ENCODE measurements at places on chromosomes 12 and 14. TPM values are rescaled to one million over a fixed set of nuclear protein-coding genes. Genes with fewer than 3 reads are reported as not detected.

- H3K27me3 ChIP-seq, result peaks cover 2% of the 10 kb centered on the region
- H3K4me3 ChIP-seq, result no peak overlapping the region
- no peaks in the 10 kb centered on the region for H3K4me1 ChIP-seq
- H3K27ac ChIP-seq, result no peak overlapping the region
- DNase-seq, result no peak
- H3K36me3 ChIP-seq, result no peaks in the 10 kb centered on the region
Observed at GRCh38 chr14:51356381-51356780, 116.3 kb downstream of the TMX1 start.

GRCh38 chr12:67364228-67364627, 95.1 kb downstream of the CAND1 start:
- H3K27ac ChIP-seq, result no peak overlapping the region
- no peak for DNase-seq
- H3K36me3 ChIP-seq, result no peaks in the 10 kb centered on the region
- H3K4me3 ChIP-seq, result no peak overlapping the region
- H3K4me1 ChIP-seq, result no peaks in the 10 kb centered on the region

- H3K27me3 ChIP-seq, result no peaks in the 10 kb centered on the region
- H3K27ac ChIP-seq, result no peak overlapping the region
- DNase-seq, result no peak
- H3K4me3 ChIP-seq, result no peak overlapping the region
- H3K4me1 ChIP-seq, result no peaks in the 10 kb centered on the region
Observed at GRCh38 chr14:34920339-34920738, 45.2 kb upstream of the BAZ1A start.

GRCh38 chr12:19799216-19799615, 359.9 kb downstream of the AEBP2 start:
- no peak overlapping the region for H3K27ac ChIP-seq
- H3K4me1 ChIP-seq, result no peaks in the 10 kb centered on the region
- no peak overlapping the region for H3K4me3 ChIP-seq

DNA sequence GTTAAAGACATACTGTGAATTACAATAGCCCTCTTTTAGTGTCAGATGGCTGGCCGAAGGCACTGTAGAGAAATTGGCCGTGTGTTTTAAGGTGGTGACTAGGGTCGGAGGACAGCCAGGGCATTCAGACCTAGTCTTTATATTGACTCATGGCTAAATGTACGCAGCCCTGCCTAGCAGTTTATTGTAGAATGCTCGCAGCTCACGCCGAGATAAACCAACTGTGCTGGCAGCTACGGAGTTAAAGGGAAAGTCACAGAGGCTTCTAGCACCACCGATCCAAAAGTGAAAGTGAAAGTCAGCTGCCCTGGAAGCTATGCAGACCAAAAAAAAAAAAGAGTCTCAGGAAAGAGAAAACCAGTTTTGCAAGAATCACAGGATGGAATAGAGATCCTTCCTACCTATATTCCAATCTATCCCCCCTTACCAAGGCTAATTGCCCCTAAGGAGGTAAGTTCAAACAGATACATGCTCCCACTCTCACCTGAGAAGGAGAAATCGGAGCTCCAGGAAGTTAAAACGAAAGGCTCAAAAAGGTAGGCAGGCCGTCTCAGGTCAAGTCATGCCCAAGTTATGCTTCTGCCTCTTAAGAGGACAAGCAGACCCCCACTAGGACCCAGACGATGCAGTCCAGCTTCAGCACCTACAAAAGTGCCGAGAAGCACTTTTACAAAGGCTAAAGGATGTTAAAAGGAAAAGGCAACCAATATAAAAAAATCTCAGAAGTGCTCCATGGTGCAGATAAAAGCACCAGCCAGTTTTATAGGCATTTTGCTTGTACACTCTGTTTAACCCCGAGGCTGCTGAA, 24.8 kb downstream of the KLRK1 start:
- H3K4me1 ChIP-seq, result peaks cover 7% of the 10 kb centered on the region
- no peak overlapping the region for H3K4me3 ChIP-seq
- peak; percentile 35 for DNase-seq
- H3K27ac ChIP-seq, result no peak overlapping the region
- H3K27me3 ChIP-seq, result no peaks in the 10 kb centered on the region
- H3K36me3 ChIP-seq, result peaks cover 4% of the 10 kb centered on the region

GRCh38 chr12:42143452-42144157, 1.1 kb downstream of the GXYLT1 start:
- peaks cover 44% of the 10 kb centered on the region for H3K4me1 ChIP-seq
- H3K27ac ChIP-seq, result peak overlapping the region; percentile 83
- H3K4me3 ChIP-seq, result peak overlapping the region; percentile 95
- no peaks in the 10 kb centered on the region for H3K27me3 ChIP-seq
- DNase-seq, result no peak

- no peaks in the 10 kb centered on the region for H3K4me1 ChIP-seq
- DNase-seq, result no peak
- no peaks in the 10 kb centered on the region for H3K36me3 ChIP-seq
- no peak overlapping the region for H3K4me3 ChIP-seq
Observed at GRCh38 chr12:7868391-7868790, 4.3 kb downstream of the SLC2A14 start.

DNA sequence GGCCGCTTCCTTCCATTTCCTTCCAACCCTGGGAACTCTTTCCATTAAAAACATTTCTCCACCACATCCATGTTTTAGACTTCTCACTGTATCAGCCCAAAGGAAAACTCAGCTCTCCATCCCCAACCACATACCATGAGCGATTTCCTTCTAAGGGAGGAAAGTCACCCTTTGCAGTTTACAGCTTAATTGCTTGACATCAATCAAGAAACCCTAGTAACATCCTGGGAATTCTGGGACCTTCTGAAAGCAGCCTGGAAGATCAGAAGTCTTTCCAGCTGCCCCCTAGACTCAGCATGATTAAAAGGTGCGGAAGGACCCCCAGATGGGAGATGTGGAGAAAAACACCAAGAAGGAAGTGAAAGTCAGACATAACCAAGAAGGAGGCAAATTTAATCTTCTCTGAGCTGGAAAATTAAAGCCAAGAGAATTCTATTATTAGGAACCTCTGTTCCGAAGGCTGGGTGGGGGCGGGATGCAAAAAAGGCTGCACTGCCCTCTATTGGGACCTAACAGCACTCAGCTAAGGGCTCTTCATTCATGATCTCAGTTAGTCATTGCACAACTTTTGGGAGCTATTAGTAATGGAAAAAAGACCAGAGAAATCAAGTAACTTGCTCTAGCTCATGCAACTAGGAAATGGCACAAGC, 73.3 kb upstream of the PLXNC1 start:
- H3K27ac ChIP-seq, result no peak overlapping the region
- no peaks in the 10 kb centered on the region for H3K4me1 ChIP-seq
- DNase-seq, result no peak
- no peak overlapping the region for H3K4me3 ChIP-seq

- peaks cover 4% of the 10 kb centered on the region for H3K4me1 ChIP-seq
- H3K36me3 ChIP-seq, result no peaks in the 10 kb centered on the region
- H3K27me3 ChIP-seq, result peaks cover 53% of the 10 kb centered on the region
Observed at GRCh38 chr12:1830401-1830845, 10.1 kb downstream of the LRTM2 start.

GRCh38 chr12:114406984-114407841, 1.3 kb upstream of the TBX5 start:
- no peak overlapping the region for H3K4me3 ChIP-seq
- peaks cover 80% of the 10 kb centered on the region for H3K27me3 ChIP-seq
- H3K36me3 ChIP-seq, result no peaks in the 10 kb centered on the region
- H3K27ac ChIP-seq, result no peak overlapping the region
- H3K4me1 ChIP-seq, result peaks cover 6% of the 10 kb centered on the region

GRCh38 chr12:85836197-85837090, at the start of gene RASSF9:
TSS of gene RASSF9 (minus strand) at chr12:85836409. CDS start at chr12:85836201, 208 bp downstream.
- no peak within 1 kb of the TSS for H3K27ac ChIP-seq
- no peaks in the 10 kb centered on the region for H3K4me1 ChIP-seq
- H3K4me3 ChIP-seq, result no peak within 1 kb of the TSS
- no peaks in the 10 kb centered on the region for H3K27me3 ChIP-seq
- no peaks in the 10 kb centered on the region for H3K36me3 ChIP-seq

DNA sequence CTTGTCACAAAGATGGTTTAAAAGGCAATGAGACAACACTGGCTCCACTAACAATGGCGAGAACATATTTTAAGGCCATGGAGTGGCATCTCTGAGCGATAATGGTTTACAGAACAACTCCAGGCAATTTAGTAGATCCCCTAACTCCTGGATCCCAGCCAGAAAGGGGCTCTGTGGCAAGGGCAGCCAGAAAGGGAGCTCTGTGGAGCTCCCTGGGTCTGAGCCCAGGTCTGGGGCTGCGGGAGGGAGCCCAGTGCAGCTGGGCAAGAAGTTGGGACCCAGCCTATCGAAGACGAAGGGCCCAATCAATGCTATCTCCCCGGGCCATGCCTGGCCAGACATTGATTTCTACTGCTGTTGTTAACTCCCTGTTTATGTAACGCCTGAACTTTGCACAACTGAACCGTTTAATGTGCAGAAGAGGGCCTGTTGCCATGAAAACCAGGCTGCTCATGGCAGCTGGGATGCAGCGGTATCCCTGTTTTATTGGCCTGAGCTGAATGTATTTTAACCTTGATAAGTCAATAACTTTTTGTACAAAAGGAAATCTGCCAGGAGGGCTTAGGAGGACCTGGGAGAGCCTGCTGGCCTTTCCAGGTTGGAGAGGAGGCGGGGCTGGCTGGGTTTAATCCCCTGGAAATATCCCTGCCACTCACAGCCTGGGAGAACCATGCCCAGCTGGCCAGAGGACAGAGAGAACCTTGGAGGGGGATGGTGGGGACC, 6.7 kb upstream of the FAM222A start:
- no peak overlapping the region for H3K4me3 ChIP-seq
- no peak overlapping the region for H3K27ac ChIP-seq
- DNase-seq, result no peak

DNA sequence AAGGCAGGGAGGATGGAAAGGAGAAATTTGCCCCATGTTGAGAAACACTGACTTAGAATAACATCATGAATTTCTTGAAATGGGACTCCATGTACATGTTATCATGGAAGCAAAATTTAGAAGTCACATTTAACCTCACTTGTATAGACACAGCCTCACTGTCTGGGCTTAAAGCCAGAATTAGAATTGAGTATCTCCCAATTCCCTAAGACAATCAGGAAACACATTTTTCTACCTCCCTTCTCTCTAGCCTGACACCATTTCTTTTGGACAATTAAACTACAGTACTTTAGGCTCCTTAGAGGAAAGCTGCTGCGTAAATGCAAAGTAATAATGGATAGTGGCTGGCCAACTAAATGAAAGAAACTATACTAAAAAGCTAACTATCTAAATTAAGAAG, 795.5 kb downstream of the C12orf50 start:
- H3K27ac ChIP-seq, result no peak overlapping the region
- no peak for DNase-seq
- no peaks in the 10 kb centered on the region for H3K27me3 ChIP-seq
- H3K4me1 ChIP-seq, result no peaks in the 10 kb centered on the region
- no peak overlapping the region for H3K4me3 ChIP-seq

- peaks cover 26% of the 10 kb centered on the region for H3K36me3 ChIP-seq
- no peaks in the 10 kb centered on the region for H3K27me3 ChIP-seq
- peak within 1 kb of the TSS; percentile 91 for H3K4me3 ChIP-seq
- peaks cover 24% of the 10 kb centered on the region for H3K4me1 ChIP-seq
Observed at GRCh38 chr12:104986022-104986941, at the start of gene NOPCHAP1. TSS of gene NOPCHAP1 (plus strand) at chr12:104986316. CDS start at chr12:104986353, 37 bp downstream.

DNA sequence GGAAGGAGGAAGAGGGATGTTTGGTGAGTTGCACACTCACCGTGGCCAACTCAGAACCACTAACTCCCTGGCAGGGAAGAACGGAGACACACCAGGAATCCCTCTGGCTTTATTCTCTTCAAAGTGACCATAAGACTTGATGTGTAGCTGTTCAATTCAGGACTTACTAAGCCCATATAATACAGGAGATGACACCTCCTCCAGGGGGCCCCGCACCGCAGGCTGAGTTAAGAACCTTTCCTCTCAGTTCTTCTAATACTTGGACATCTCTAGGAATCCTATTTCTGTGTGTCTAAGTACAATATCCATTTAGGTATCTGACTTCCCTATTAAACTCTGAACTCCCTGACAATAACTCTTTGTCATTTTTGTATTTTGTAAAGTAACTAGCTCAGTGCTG, 49.5 kb downstream of the DCAF4 start:
- H3K27ac ChIP-seq, result no peak overlapping the region
- H3K27me3 ChIP-seq, result no peaks in the 10 kb centered on the region
- peaks cover 79% of the 10 kb centered on the region for H3K36me3 ChIP-seq
- H3K4me1 ChIP-seq, result no peaks in the 10 kb centered on the region
- no peak for DNase-seq

- peaks cover 5% of the 10 kb centered on the region for H3K36me3 ChIP-seq
- H3K27ac ChIP-seq, result no peak overlapping the region
- H3K4me3 ChIP-seq, result no peak overlapping the region
Observed at GRCh38 chr12:10989107-10989506, 2.4 kb upstream of the TAS2R50 start.

GRCh38 chr12:131598717-131599116, 112.2 kb upstream of the SFSWAP start:
- peaks cover 9% of the 10 kb centered on the region for H3K27me3 ChIP-seq
- no peak overlapping the region for H3K27ac ChIP-seq
- no peak for DNase-seq
- no peaks in the 10 kb centered on the region for H3K36me3 ChIP-seq
- peaks cover 3% of the 10 kb centered on the region for H3K4me1 ChIP-seq

The ASB2 gene
- 3.1 TPM for total RNA-seq

The LTB4R gene
- 8.2 TPM for total RNA-seq

The BMP4 gene
- total RNA-seq, result not detected

The AKAP5 gene
- total RNA-seq, result 4.3 TPM

The SLC38A4 gene
- total RNA-seq, result not detected

The PLA2G1B gene
- total RNA-seq, result not detected

The SRRM4 gene
- total RNA-seq, result not detected

The PTPN21 gene
- 0.10 TPM for total RNA-seq

The NTN4 gene
- total RNA-seq, result 0.20 TPM
